ENCODE measurements at places on chromosomes 6 and 20.

DNA sequence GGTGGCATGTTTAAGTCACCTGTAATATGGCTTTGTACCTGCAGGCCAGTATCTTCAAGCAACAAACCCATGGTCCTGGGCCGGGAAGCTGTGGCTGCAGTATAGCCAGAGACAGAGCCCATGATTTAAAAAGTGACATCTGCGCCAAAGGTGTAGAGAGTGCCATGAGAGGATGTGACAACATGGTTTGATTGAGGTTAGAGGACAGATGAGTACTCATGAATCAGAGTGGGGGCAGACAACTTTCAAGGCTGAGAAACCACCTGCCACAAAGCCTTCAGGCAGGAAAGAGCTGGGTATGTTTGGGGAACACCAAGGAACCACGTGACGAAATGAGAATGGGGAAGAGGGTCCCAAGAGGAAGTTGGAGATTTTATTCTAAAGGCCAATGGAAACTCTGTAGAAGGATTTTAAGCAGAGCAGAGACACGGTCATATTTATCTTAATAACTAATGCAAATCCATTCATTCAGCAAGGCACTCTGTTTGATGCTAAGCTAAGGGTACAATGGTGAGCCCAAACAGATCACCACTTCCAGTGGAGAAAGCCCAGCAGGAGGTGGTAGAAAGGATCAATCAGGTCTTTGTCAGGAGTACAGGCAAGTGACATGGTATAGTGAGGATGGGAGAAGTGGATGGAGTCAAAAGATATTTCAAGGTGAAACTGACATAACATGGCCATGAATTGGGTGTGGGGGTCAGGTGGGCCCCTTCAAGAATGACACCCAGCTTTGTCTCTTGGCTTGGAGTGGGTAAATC, 3.4 kb upstream of the MICAL1 start:
- DNase-seq: peak; percentile 24

GRCh38 chr6:82588020-82588419, 224.4 kb downstream of the TPBG start:
- no peak for DNase-seq

DNA sequence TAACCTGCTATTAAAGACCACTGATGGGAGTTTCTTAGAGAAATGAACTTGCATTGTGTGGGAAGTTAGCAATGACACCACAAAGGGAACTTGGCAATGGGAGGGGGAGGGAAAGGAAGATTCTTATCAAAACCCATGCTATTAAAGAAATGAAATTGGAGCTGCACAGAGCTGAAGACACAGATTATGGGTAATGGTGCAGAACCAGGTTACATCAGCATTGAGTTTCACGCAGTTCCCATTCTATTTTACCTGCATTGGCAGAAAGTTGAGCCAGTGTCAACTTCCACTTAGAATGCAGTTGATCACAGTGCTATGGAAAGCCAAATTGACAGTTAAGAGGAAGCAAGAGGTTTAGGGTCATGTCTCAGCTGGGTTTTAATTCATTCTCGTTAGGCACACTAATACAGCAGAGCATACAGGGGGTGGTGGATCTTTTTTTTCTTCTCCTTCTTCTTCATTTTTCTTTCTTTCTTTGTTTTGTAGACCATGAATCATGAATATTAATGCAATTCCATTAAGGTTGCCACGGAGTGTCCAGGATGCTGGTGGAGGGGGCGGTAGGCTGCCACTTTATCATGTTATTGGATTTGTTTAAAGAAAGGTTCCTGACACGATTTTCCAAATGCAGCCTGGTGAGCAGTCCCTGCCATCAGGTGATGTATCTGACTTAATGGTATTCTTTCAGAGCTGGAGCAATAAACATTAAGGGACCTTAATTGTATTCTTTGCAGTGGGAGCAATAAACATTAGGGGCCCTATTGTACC, 1092.0 kb upstream of the MAP3K7 start:
- DNase-seq: peak; percentile 12

DNA sequence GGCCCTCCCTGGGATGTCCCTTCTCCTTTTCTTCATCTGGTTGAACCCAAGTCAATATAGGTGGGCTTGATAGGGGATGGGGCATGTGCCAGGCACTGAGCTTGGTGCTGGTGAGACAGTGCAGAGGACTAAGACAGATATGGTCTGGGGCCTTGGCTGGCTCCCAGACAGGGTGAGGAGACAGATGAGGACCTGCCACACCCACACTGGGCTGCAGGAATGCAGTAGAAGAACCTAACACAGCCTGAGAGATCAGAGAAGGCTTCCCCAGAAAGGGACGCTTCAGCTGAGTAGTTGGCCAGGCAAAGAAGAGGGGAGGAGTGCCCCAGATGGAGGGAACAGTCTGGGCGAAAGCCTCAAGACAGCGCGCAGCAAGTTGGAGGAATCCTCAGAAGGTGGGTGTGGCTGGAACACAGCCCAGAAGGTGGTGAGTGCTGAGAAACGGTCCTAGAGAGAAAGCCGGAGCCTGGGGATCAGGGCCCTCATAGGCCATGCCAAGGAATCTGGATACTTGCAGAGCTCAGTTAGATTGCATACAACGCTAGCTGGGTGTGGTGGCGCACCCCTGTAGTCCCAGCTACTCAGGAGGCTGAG, 26.4 kb downstream of the CD40 start:
- no peak for DNase-seq

DNA sequence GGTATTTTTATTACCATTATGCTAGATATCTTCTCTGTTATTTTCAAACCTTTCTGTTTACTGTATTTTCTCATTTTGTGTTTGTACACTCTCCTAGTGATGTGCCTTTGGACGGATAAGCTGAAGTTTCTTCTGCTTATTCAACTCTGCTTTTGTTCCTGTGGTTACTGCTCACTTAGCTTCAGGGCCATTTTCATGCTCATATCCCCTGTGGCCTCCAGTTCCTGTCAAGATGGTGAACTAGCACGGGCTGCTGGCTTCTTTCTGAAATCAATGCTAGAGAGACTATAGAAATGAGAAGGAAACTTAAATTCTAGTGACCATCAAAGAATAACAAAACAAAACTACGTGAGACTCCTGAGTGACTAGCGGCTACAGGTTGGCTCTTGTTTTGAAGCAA, 6.8 kb upstream of the CST8 start:
- DNase-seq: no peak

DNA sequence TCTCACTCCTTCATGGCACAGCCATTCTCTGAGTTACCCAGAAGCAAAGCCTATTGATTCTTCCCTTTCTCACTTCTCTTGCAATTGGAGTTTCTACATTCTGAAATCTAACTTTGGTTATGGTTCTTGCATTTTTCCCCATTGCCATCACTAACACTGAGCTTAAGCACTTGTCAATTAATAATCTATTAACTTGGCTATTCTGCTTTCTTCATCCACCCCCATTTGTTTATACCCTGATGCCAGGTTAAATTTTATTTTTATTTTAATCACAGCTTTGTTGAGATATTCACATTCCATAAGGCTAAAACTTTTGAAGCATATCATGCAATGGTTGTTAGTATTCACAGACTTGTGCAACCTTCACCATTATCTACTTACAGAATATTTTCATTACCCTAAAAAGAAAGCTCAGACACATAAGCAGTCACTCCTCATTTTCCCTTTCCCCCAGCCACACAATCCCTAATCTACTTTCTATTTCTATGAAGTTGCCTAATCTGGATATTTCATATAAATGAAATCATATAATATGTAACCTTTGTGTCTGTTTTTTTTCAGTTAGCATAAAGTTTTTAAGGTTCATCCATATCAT, 222.3 kb downstream of the UBE3D start:
- DNase-seq: no peak

DNA sequence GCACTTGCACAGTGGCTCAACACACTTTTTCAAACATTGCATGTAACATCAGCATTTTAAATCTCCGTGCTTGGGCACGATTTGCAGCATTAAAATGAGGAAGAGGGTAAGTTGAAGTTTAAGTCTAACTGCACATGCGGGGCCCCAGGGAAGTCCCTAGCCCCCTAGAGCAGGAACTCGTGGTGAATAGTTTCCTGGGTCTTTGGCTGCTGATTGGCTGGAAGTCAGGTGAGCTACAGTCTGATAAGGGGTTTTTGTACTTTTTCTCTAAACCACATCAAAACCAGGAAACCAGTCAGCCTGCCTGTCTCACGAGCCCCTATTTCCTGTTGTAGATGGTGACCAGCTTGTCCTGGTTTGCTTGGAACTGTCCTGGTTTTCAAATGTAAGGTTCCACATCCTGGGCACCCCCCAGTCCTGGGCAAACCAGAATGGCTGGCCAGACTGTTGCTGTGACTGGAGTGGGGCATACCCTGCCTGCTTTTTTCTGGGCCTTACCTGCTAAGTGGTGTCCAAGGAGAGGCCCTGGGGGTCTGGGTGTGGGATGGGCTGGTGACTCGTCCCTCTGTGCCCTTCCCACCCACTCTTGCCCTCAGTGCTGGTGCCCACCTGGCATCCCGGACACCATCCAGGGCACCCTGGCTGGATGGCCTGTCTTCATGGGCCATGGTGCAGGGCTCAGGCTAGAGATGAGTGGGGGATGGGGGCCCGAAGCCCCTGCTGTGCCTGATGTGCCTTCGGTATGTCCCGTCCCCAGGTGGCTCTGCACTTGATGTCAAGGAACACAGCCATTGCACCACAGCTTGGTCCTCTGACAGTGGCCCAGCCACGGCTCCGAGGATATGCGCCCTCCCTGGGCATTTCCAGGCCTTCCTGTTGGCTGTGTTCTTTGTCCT, 31.8 kb downstream of the SUN5 start:
- no peak for DNase-seq

- peak; percentile 59 for DNase-seq
These were observed 15.2 kb downstream of the HNF4A start for GRCh38 chr20:44370639-44371218.

DNA sequence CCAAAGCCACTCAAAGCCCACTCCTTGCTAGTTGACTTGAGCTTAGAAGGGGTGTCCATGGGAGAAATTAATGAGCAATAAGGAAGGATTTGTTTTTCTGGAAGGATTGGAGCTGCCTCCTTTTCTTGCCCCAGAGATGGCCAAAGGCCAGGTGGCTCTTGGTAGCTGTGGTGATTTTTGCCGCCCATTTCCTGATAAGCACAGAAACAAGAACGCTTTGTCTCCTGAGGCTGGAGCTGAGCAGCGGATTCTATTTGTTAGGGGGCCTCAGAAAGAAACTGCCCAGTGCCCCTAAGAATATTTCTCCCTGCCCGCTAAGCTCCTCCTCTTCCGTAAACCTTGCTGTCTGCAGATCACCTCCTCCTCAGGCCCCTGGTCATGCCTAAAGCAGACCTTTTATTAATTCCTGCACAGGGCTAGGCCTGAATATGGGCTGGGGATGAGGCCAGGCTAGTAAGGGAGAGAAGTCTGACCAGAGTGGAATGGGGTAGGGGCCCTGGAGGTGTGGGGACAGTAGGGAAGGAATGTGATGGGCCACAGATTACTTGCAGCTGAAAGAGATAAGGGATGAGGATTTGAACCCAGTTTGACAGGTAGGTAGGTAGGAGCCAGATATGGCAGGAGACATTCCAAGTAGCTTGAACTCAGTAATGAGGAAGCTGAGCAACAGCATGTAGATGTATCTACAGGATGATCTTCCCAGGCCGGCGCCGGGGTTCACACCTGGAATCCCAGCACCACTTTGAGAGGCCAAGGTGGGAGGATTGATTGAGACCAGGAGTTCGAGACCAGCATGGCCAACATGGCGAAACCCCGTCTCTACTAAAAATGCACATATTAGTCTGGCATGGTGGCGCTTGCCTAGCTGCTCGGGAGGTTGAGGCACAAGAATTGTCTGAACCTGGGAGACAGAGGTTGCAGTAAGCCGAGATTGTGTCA, 71.2 kb upstream of the NAA20 start:
- no peak for DNase-seq

- no peak for DNase-seq
These were observed 96.3 kb downstream of the MYB start for GRCh38 chr6:135277422-135277821.

GRCh38 chr6:52640170-52640569, 30.7 kb upstream of the TMEM14A start:
- DNase-seq: peak; percentile 45

DNA sequence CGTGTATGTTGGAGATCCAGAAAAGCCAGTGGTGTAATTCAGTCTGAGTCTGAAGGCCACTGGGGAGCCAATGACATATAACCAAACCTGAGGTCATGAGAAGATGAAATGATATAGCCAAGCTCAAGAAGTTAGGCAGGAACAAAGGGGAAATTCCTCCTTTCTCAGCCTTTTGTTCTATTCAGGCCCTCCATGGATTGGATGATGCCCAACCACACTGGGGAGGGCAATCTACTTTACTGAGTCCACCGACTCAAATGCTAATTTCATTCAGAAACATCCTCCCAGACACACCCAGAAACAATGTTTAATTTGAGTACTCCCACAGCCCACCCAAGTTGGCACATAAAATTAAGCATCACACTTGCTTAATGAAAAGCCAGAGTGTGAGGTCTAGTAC, 183.6 kb downstream of the GJA1 start:
- no peak for DNase-seq

GRCh38 chr6:81750681-81751387, 1.6 kb downstream of the TENT5A start:
- no peak for DNase-seq

- no peak for DNase-seq
These were observed 32.3 kb downstream of the GHRH start for GRCh38 chr20:37229357-37229756.

- no peak for DNase-seq
These were observed 61.9 kb upstream of the JARID2 start for GRCh38 chr6:15183979-15184378.

DNA sequence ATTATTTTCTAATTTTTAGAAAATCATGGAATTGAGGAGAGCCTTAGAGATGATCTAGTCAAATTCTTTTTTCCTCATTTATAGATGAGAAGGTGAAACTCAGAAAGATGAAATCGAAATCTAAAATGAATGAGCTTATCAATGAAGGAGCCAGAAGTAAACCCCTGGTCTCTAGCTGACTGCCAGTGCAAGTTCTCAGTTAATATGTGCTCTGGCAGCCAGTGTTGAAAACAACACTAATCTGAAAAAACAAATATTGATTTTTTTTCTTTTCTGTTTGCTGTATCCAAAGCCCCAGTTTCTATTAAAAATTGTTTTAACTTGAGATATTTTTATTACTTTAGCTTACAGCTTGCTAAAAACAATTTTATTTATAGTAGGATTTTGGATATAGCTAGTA, 21.5 kb upstream of the PBOV1 start:
- no peak for DNase-seq

DNA sequence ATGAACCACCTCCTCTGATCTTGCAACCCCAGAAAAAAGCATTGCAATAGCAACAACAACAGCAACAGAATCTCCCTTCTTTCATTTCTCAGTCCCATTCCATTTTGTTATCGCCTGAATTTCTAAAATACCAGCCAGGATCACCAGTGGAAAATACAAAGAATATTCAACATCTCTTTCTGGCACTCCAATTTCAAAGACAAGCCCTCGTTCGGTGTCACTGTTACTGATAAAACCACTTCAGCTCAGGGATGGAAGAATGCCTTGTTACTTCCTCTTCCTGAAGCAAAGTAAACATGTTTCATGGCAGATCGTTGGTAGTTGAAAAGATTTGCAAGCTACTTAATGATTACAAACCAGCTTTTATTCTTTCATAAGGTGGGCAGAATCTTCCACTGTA, 94.0 kb upstream of the SPTLC3 start:
- DNase-seq: peak; percentile 59

DNA sequence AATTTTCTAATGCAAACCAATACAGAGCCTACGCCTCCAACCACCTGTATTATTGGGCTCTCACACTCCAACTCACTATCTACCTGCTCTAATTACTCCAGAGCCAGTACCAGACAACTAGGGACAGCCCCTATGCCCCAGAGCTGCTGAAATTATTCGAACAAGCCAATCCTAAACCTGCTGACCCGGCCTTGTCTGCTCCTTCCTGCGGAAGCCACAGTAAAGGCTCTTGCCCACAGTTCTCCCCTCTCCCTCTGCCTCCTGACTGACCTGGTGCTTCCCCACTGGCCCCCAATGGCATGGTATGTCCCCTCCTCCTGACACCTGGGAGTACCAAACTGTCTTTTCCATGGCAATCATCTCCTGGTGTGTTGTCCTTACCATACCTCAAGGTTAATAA, 4.1 kb upstream of the TOX2 start:
- no peak for DNase-seq
